Naive B cell (primary cell): ENCODE measurements at places on chromosomes 3 and 15.
A peak's percentile ranks its signal among the peaks of the same experiment; 100 is the strongest.

DNA sequence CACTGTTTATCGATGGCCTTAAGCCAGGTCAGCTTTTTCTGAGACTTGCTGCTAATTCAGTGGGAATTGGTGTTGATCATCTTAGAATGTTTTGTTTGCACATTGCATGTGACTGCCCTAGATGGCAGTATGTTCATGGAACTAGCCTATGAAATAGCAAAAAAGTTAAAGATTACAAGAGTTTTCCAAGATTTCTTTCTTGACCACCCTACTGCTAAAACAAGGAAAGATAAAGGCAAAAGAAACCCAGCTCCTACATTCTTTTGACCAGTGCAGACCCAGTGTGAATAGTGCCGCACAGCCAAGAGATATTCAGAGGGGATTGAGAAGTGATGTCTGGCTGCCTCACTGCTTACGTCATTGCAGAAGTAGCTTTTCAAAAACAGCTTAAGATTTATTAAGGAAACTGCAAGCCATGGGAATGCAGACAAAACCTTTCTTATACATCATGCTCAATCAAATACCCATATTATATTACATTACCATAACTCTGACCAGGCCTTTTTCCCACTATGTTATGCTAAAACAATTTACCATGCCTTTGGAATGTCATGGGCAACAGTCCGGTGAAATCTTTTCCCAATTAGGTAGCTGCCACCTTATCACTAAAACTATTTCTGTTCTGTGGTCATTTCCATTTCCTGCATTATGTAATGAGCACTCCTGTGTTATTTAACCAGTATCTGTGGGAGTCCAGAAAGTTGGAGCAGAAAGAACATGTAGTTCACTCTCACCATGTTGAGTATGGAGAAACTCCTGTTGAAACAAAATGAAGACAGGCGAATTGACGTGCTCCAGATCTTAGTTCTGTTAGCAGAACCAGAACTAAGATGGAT lies 6.0 kb downstream of the PHLDB2 start:
- H3K4me3 ChIP-seq, result no peak overlapping the region
- no peak overlapping the region for H3K27ac ChIP-seq
- H3K4me1 ChIP-seq, result peaks cover 18% of the 10 kb centered on the region
- H3K36me3 ChIP-seq, result no peaks in the 10 kb centered on the region

GRCh38 chr3:32781211-32781968 lies 36.4 kb upstream of the TRIM71 start:
- H3K4me1 ChIP-seq, result peaks cover 3% of the 10 kb centered on the region
- peak overlapping the region; percentile 86 for H3K4me3 ChIP-seq
- DNase-seq, result peak; percentile 57
- no peaks in the 10 kb centered on the region for H3K36me3 ChIP-seq

DNA sequence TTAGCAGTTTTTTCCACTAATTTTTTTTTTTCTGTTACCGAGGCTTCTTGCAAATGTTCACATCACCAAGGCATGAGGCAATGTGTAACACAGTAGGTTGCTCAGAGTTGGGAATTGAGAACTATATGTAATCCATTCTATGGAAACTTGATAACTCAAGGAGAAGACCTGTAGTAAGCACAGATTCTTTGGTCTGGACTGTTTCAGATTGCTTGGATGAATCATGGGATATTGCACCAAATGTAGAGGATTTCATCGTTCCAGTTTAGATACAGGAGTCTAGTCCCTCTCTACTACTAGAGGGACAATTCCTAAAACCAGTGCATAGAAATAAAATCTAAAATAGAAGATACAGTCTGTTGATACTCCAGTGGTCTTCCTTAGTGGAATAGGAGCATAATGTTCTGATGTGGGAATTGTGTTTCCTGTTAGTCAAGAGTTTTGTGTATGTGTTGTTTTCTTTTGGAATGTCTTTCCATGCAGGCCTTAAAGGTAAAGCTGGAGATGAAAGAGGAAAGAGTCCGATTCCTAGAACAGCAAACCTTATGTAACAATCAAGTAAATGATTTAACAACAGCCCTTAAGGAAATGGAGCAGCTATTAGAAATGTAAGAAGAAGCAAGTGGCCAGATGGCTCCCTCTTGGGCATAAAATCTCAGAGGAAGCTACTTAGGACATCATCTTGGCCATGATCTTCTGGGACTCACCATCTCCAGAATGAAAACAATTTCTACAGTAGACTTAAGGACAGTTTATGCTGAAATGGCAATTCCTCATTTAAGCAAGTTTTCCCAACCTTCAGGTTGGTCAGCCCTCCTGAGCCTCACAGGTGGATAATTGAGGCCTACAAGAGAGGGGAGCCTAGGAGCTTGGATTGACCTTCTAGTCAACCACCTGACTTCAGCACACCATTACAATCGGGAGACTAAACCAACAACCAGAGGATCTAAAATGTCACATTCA lies 10.7 kb downstream of the KNSTRN start:
- H3K27ac ChIP-seq, result no peak overlapping the region
- H3K36me3 ChIP-seq, result peaks cover 16% of the 10 kb centered on the region
- H3K4me1 ChIP-seq, result peaks cover 12% of the 10 kb centered on the region
- H3K27me3 ChIP-seq, result no peaks in the 10 kb centered on the region
- H3K4me3 ChIP-seq, result no peak overlapping the region

DNA sequence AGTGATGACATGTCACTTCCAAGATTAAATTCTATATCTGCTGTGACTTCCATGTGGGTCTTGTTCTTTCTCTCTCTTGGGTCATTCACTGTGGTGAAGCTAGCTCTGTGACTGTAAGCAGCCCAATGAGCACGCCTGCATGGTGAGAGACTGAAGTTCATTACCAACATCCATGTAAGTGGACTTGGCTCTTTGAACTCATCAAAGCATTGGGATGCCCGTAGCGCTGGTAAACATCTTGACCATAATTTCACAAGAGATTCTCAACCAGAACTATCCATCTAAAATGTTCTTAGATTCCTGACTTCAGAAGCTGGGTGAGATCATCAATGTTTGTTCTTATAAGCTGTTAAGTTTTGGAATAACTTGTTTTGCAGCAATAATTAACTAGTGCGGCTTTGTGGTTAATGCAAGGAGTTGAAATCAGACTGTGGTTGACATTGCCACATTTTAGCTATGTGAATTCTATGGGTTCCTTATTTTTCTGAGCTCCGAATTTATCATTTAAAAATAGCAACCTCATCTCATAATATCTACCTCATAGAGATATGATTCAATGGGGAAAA lies 31.6 kb upstream of the LRRC3B start:
- H3K36me3 ChIP-seq, result no peaks in the 10 kb centered on the region
- no peak for DNase-seq
- H3K4me1 ChIP-seq, result no peaks in the 10 kb centered on the region
- no peaks in the 10 kb centered on the region for H3K27me3 ChIP-seq
- H3K4me3 ChIP-seq, result no peak overlapping the region

DNA sequence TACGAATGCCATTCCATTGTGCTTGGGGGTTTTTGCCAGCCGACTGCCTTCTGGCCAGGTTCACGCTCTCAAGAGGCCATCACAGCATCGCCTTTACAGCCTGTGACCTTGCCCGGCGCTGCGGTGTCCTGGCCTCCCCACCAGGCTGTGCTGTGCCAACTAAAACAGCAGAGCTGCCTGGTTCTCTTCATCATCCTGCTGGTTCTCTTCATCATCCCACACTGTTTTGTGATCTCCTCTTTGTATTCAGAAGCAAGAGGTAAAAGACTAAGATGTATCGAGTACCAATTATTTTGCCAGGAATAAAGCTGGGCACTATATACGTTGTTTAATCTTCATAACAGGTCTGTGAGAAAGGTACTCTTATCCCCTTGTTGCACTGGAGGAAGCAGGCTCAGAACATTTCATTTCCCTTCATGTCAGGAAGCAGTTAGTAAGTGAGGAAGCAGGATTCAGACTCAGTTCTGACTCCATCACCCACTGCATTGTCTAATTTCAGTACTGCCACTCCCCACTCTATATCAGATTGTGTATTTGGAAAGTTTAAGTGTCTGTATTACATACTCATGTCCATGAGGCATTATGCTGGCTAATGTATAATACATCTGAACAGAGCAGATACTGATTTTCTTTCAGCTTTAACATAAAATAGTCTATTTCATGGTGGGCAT lies 92.7 kb downstream of the LRRC28 start:
- no peak overlapping the region for H3K4me3 ChIP-seq
- H3K4me1 ChIP-seq, result peaks cover 23% of the 10 kb centered on the region
- peaks cover 3% of the 10 kb centered on the region for H3K36me3 ChIP-seq
- DNase-seq, result peak; percentile 15

DNA sequence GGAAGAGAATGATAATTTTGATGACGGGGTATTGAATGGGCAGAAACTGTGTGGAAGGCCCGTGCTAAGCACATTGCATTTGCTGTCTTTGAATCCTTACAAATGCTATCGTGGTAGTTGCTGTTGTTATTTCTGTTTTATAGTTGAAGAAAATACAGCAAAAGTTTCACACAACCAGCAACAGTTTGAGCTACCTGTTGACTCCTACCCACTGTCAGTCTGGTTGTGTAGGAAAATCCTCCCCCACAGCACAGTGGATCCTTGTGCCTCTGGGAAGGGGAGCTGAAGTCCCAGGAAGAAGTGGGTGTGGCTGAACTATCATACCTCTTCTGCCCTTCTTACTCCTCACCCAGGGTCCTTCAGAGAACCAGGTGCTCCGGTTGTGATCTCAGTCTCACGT lies 29.4 kb downstream of the MRAS start:
- peaks cover 12% of the 10 kb centered on the region for H3K36me3 ChIP-seq
- no peak overlapping the region for H3K27ac ChIP-seq
- DNase-seq, result no peak
- no peak overlapping the region for H3K4me3 ChIP-seq
- no peaks in the 10 kb centered on the region for H3K4me1 ChIP-seq

GRCh38 chr3:29083676-29084075 lies 197.2 kb upstream of the RBMS3 start:
- H3K4me1 ChIP-seq, result no peaks in the 10 kb centered on the region
- no peaks in the 10 kb centered on the region for H3K27me3 ChIP-seq
- DNase-seq, result no peak
- no peaks in the 10 kb centered on the region for H3K36me3 ChIP-seq

DNA sequence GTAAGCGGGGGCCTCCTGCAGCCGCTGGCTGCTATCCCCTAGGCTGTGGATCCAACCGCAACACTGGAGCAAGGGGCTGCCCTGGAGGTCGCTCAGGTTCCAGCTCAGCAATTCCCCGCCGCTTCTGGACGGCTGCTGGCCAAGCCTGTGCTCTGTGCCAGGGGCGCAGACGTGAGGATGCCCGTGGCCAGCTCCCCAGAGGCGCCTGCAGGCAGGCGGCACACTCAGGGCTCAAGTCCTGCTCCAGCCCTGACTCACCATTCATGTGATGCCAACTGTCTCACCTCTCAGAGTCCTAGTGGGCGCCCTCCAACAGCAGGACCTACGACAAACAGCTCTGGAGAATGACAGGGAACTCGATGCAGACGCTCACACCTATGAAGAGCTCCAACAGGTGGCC lies 31.6 kb downstream of the KLHL25 start:
- H3K4me3 ChIP-seq, result no peak overlapping the region
- no peaks in the 10 kb centered on the region for H3K27me3 ChIP-seq
- peaks cover 4% of the 10 kb centered on the region for H3K4me1 ChIP-seq
- no peak for DNase-seq

DNA sequence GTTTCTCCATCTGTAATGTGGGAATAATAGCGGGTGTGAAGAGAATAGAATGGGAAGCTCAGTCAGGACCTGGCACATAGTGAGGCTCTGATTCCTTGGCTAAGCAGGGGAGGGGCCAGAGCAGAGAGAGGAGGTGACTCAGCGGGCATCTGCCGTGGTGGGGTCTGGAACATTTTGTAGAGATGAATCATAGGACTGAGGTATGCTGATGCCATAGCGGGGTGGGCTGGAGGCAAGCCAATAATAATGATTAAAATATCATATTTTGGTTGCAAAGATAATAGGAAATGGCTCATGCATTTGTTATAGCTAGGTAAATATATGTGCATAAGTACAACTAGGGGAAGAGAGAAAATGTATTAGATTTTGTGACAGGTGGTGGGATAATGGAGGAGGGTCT lies 11.2 kb downstream of the TGM4 start:
- peaks cover 4% of the 10 kb centered on the region for H3K4me1 ChIP-seq
- no peak overlapping the region for H3K4me3 ChIP-seq
- no peak for DNase-seq
